ENCODE measurements at places on chromosomes 6 and 20. TPM values are rescaled to one million over a fixed set of nuclear protein-coding genes. Genes with fewer than 3 reads are reported as not detected.

ULBP1 gene
- total RNA-seq = 0.46 TPM

TGM3 gene
- not detected for total RNA-seq

CD24 gene
- total RNA-seq = 0.97 TPM

KIF25 gene
- not detected for total RNA-seq

TMEM14A gene
- 64.3 TPM for total RNA-seq

SCUBE3 gene
- total RNA-seq = 0.30 TPM

SMPDL3A gene
- 5.0 TPM for total RNA-seq

LTB gene
- total RNA-seq = 3.2 TPM

TUBB1 gene
- total RNA-seq = not detected

CLDN20 gene
- not detected for total RNA-seq

RIMS1 gene
- total RNA-seq = 0.32 TPM

Measured in epithelial cell of umbilical artery (primary cell).